Mesothelial cell of epicardium (in vitro differentiated cells): ENCODE measurements at places on chromosomes 11 and 22. TPM values are rescaled to one million over a fixed set of nuclear protein-coding genes. Genes with fewer than 3 reads are reported as not detected.

GRCh38 chr11:133576351-133576750 is 44.0 kb upstream of the OPCML start:
- no peaks in the 10 kb centered on the region for H3K36me3 ChIP-seq
- peaks cover 42% of the 10 kb centered on the region for H3K27me3 ChIP-seq
- no peaks in the 10 kb centered on the region for H3K4me1 ChIP-seq
- no peak overlapping the region for H3K27ac ChIP-seq

DNA sequence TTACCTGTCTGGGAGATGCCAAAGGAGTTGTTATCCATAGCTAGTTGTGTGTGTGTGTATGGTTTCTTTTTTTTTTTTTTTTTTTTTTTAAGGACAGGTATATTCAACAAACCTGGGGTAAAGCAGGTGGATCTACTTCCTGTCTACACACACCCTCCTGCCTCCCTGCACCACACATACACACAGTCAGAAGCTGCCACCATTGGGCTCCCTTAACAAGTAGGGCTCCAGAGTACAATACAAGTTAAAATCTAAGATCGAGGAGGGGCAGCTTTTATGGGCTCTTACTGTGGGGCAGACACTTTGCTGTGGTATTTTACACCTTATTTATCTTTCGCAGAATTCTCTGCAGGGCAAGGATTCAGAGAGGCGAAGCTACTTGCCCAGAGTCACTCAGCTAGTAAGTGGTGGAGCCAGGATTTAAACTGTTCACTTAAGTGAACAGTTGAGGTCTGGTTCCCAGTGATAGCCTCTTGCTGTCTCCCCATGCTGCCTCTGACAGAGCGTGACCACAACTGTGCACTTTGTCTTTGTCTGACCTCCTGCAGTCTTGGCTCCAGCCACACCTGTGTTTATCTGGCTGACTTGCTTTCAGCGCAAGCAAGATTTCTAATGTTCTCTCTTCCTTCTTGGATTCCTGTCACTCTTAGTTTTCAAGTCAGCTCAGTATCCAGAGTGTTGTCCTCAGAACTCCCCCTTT is 135.0 kb downstream of the CSNK2A3 start:
- no peaks in the 10 kb centered on the region for H3K36me3 ChIP-seq
- no peak overlapping the region for H3K27ac ChIP-seq
- H3K27me3 ChIP-seq, result peaks cover 8% of the 10 kb centered on the region

DNA sequence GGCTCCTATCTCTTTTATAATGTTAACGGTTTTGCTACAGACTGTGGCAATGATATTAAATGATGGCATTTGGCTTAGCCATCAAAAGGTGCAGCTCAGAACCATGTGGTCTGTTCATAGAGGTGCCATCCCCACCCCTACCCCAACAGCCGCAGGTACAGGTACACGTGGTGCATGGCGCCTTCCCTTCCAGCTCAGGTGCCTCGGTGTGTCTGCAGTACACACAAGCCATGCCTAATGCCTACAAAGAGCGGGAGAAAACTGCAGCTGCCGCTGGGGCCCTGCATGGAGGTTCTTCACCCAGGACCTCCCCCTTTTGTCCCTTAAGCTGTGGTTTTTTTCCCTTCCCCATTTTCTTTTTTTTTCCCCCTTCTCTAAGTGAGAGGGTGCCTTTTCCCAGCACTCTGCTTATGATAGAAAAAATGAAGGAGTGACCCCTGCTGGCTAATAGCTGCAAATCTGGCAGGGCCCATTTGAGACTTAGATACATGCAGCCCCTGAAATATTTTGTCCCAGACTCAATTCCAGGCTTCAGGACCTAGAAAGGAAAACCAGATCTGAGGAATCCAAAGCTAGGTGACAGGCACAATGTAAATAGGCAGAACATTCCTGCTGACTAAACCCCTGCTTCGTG is 6.5 kb downstream of the OR52M1 start:
- H3K36me3 ChIP-seq, result no peaks in the 10 kb centered on the region
- no peak overlapping the region for H3K27ac ChIP-seq
- DNase-seq, result no peak
- H3K27me3 ChIP-seq, result no peaks in the 10 kb centered on the region

DNA sequence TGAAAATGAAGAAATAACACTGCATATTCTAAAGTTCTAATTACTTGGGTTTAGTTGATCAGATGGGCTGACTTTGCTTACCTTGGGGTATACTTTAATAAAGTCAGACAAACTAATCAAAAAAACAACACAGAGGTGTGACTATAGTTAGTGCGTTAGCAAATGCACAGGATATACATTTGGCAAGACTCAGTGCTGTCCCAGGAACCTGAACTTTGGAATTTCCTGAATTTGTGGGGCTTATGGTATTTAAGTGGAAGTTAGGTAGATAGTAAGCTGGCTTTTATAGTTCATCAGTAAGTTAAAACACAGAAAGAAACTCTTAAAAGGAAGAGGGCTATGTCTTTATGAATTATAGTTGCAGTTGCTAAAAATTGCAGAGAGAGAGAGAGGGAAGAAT is 302.6 kb upstream of the DDI1 start:
- no peaks in the 10 kb centered on the region for H3K27me3 ChIP-seq
- no peak overlapping the region for H3K4me3 ChIP-seq
- no peaks in the 10 kb centered on the region for H3K36me3 ChIP-seq
- H3K27ac ChIP-seq, result no peak overlapping the region
- no peak for DNase-seq
- H3K4me1 ChIP-seq, result peaks cover 49% of the 10 kb centered on the region

DNA sequence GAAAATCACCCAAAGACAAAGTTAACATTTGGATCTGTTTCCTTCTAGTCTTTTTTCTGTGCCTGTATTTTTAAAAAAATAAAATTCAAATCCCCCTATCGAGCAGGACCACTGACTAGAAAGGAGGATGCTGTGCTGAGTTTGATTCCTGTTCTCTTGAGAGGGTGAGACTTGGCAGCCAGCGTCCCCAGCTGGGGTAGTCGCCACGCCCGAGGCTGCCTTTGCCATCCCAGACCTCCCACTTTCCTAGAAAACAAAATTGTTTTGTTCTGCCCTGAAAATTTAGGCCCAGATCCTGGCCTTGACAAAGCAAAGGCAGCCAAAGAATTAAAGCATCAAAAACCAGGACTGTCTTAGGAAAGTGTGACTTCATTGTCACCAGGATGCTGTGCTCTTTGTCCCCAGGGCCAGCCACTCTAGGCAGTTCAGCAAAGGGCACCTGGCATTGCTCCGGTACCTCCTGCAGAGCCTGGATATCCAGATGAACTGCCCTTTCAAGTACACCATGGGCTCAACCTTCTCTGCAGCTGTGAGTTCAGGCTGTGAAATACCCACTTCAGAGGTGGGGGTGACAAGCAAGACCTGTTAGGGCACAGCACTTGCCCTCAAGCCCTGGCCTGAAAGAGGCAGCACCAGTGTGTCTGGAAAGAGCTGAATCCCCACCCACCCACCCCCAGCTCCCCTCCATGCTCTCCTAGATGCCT is 44.6 kb downstream of the KCNQ1OT1 start:
- no peak for DNase-seq
- H3K27ac ChIP-seq, result no peak overlapping the region
- no peak overlapping the region for H3K4me3 ChIP-seq
- no peaks in the 10 kb centered on the region for H3K27me3 ChIP-seq
- peaks cover 5% of the 10 kb centered on the region for H3K4me1 ChIP-seq

GRCh38 chr22:21455334-21456089 is 11.7 kb upstream of the TMEM191C start:
- H3K27me3 ChIP-seq, result no peaks in the 10 kb centered on the region
- H3K36me3 ChIP-seq, result peaks cover 4% of the 10 kb centered on the region
- peaks cover 11% of the 10 kb centered on the region for H3K4me1 ChIP-seq
- H3K4me3 ChIP-seq, result no peak overlapping the region
- no peak for DNase-seq

- peaks cover 7% of the 10 kb centered on the region for H3K4me1 ChIP-seq
- peak overlapping the region; percentile 17 for H3K27ac ChIP-seq
- DNase-seq, result no peak
- H3K4me3 ChIP-seq, result no peak overlapping the region
- no peaks in the 10 kb centered on the region for H3K27me3 ChIP-seq
These were observed 52.9 kb downstream of the C11orf58 start for GRCh38 chr11:16791191-16791961.

The E2F8 gene
- 5.2 to 6.1 TPM (median 5.6 TPM) in 3 replicates for total RNA-seq

The RASD2 gene
- total RNA-seq, result 0.14 to 0.20 TPM in 2 of 3 replicates, not detected in the other
